ENCODE measurements at places on chromosomes 12 and 14.

DNA sequence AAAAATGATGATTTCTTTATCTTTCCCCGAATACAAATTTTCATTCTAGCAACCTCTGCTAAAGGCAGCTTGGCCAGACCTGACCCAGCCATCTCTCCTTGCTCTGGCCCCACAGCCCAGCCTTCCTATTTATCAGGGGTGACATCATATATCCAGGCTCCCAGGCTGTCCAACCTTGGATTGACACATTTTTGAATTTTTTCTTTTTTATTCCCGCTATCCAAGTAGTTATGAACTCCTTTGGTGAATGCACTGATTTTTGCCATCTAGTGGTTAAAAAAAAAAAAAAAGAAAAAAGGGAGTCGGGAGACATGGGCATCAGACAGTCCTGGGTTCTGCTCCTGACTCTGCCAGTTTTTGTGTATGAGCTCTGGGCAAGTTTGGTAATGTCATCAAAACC lies 120.5 kb downstream of the PTPN11 start:
- no peak for DNase-seq

- no peak for DNase-seq
Observed at GRCh38 chr14:54355698-54356097, 41.1 kb upstream of the CDKN3 start.

DNA sequence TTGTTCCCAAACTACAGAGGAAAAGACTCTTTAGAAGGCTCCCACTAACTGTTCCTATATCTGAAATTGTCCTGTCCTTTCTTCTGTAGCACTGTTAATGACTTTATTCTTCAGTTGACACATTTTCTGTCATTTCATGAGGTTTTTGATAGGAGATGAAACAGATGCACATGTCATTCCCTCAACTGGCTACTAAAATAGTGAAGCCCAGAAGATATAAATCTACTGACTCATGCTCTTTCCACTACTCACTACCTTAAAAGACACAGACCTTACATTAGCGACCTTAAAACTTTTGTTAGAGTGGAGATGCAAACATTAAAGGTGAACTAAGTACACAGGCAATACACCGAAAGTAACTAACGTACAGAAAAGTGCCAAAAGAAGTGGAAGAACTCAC lies 59.5 kb upstream of the ANKS1B start:
- no peak for DNase-seq

DNA sequence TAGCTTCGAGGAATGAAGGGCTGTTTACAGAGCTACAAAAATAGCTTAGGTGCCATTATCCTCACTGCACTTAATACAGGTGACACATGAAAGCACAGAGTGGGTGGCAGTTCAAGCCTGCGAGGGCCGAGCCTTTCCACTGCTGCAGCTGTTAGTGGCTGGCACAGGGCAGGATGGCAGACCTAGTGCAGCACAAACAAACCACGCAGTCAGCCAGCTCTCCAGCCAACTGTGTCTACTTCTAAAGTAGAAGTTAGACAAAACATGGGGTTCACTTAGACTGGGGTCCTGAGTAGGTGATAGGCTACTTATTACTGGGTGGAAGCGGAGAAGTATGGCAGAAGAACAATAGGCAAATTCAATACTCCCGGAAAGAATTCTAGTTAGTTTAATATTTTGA lies 95.4 kb downstream of the DUSP16 start:
- DNase-seq, result peak; percentile 59

DNA sequence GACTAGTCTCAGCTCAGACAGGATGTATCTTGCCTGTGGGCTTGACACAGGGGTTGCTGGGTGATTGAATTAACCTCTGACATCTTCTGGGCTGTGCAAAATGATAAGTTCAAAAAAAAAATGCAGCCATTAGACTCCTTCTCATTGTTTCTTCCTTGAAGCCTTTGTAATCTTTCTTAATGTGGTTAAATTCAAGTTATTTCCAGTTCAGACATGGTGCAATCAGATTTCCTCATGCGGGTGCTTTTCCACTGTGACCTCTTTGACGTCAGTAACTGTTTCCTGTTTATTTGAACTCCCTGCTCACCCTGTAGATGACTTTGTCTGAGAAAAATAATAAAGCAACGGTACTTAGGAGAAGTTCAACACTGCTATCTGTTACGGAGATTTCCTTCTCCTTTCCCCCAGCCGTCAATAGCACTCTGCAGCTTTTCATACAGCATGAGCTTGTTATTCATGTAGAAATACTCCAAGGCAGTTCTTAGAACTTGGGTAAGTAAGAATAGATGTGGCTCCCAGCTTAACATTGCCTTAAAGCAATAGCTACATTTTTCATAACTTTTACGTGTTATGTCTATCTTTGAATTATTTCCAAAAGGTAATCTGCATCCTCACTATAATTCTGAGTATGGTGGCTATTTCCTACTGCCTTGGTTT lies 155.5 kb downstream of the PRKCH start:
- DNase-seq, result no peak

DNA sequence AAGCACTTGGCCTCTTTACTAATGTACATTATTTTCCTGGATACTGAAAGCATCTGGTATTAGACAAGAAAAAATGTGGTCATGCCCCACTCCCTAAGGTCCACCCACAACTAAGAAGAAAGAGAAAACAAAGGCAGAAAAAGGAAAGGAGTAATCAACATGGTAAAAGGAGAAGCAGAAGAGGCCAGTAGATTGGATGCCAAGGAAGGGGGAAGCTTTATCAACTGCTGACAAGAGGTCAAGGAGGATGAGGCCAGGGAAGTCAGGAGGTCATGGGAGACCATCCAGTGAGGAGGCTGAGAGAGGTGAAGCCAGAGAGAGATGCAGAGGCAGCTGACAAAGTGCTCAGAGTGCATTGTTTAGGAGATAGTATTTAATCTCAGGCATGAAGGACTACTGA lies 383.5 kb downstream of the ZFP36L1 start:
- no peak for DNase-seq

DNA sequence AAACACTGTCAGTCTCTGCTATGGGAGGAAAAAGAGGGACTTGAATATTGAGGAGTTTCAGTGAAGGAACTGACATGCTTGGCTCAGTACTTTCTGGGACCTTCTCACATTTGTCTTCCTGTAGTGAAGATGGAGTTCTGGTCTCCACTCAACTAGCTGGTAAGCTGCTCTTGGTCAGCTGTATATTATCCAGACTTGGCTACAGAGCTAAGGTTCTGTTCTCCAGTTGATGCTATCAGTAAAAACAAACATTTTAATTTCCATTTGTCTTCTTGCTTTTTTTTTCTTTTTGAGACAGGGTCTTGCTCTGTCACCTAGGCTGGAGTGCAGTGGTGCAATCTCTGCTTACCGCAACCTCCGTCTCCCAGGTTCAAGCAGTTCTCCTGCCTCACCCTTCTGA lies 5.3 kb downstream of the RNF34 start:
- no peak for DNase-seq

GRCh38 chr12:3014641-3015040 lies 55.4 kb downstream of the TEAD4 start:
- DNase-seq, result no peak

DNA sequence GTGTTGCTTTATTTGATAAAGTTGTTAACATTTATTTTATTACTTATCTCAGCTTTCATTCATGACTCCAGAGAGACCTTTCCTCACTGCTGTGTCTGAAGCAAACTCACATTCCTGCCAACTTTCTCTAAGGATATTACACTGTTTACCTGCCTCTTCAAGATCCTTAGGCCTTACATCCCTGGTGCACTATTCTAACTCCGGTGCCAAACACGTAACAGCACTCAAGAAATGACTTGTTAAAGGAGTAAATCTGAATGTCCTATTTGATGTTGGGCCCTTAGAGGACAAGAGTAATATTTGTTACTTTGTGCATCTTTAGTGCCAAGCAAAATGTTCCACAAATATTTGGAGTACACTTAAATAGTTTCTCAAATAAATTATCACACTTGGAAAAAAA lies 324.1 kb upstream of the FLRT2 start:
- no peak for DNase-seq

DNA sequence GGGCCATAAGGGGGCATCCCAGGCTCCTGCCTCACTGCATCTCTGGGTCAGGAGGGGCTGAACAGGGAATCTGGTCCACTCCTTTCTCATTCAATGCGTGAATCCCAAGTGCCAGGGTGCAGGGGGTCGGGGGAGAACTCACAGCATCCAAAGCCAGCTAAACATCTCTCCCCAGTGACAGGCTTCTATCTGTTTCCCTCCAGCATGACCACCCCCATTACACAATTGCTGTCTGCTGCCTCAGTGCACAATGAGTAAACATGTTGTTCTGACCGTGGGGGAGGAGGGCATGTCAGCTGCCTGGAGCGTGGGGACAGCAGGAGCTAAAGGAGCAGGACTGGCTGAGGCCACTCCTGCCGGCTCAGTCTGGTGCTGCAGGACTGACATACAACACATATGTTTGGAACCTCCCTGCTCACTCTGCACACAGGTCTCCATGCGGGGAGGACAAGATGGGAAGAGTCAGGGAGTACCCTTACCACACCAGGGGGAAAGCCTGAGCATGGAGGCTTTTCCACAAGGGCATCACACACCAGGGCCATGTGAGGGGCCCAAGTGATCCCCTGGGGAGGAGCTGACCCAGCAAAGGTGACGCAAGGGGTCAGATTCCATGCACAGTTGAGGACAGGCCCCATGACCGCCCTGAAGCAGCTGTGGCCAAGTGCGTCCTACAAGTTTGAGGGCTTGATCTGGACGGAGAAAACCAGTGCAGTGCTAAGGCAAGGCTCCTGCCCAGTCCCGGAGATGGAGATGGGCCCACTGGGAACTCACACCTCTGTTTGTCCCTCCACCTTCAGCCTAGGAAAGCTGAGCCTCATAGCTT lies 1.4 kb downstream of the TNS2 start:
- peak; percentile 92 for DNase-seq

DNA sequence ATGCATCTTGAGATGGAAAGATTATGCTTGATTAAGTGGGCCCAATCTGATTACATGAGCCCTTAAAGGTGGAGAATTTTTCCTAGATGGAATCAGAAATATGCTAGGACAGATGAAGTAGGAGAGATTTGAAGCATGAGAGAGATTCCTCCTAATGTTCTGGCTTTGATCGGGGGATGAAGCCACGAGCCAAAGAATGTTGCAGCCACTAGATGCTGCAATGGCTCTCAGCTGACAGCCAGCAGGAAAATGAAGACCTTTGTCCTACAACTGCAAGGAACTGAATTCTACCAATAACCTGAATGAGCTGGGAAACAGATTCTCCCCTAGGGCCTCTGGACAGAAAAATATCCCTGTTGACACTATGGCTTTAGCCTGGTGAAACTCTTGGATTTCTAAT lies 82.6 kb upstream of the ATP2B1 start:
- no peak for DNase-seq

DNA sequence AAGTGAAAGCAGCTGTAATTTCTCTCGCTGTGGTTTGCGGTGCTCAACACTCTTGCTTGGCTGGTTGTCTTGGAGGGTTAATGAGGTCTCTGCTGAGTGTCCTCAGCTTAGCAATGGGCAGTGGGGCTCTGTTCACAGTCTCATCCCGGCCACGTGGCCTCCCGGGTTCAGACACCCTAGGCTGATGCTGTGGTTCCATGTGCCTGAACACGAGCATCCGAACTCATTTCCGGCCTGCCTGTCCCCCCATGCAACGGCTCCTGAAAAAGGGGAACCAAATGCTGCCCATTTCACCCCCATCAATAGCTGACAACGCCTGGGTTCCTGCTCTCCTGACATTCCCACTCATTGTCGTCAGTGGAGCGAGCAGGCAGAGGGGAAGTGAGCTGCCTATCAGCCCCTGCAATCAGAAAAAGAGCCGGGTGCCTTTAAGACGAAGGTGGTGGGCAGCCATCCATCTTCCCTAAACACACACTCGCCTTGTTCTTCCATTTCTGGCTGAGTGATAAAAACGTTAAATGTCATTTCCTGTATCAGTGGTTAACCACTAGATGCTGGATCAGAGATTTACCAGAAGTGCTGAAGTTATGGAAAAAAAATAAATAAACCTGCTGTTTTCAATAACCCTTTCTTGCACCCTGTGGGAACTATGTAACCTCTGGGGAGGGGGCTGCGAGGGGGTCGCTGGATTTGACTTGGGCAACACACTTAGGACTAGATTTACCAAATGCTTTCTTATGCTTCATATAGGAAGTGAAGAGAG lies 60.3 kb upstream of the BCL2L14 start:
- DNase-seq, result peak; percentile 45

DNA sequence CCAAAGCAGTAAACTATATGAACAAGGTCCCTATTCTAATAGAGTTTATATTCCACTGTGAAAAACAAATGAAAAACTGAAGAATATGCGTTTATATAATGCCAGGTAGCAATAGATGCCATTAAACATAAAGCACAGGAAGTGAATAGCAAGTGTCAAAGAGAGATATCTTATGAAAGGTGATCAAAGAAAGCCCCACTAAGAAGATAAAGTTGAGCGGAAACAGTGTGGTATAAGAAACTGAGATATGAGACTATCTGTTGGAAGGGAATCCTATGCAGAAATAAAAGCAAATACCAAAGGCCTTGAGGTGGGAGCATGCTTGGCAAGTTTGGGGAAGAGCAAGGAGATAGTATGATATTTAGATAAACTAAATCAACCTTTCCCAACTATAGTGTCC lies 123.1 kb upstream of the FAR2 start:
- DNase-seq, result no peak

GRCh38 chr14:101060171-101060601 lies 156.7 kb upstream of the RTL1 start:
- DNase-seq, result no peak

DNA sequence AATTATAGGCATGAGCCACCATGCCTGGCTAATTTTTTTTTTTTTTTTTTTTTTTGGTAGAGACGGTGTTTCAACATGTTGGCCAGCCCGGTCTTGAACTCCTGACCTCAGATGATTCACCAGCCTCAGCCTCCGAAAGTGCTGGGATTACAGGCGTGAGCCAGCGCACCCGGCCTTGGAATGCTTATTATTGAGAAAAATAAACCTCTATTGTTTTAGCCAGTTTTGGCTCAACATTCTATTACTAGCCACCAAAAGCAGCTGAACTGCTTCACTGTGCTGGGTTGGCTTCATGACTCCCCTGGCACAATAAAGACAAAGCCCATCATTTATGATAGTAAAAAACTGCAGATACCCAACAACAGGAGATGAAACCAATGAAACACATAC lies 93.5 kb upstream of the CEP83 start:
- DNase-seq, result peak; percentile 53

GRCh38 chr12:68978678-68979077 lies 45.7 kb upstream of the CPM start:
- DNase-seq, result no peak

DNA sequence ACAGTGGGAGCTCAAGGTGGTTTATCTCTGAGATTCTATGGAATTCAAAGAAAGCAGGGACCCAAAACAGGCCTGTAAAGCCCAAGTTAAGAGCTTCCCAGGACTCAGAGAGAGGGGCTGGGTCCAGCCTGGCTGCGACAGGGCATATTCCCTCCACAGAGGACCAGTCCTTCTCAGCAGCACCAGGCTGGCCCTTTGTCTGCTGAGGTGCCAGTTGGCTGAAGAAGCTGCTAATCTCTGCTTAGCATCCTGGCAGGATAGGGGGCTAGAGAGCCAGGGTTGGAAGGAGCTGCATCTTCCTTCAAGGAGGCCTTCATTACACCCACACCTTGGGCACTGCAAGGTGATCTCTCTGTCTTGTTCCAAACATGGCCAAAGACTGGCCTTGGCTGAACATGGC lies 68.3 kb upstream of the TUNAR start:
- no peak for DNase-seq

- DNase-seq, result no peak
Observed at GRCh38 chr14:55603401-55603953, 23.5 kb downstream of the KTN1 start.

- no peak for DNase-seq
Observed at GRCh38 chr14:52349731-52350130, 35.6 kb downstream of the PTGER2 start.

Data from head of caudate nucleus (tissue), 42 donors.